Ureter (tissue), 1 donor: ENCODE measurements at places on chromosomes 2 and 18. TPM values are rescaled to one million over a fixed set of nuclear protein-coding genes. Genes with fewer than 3 reads are reported as not detected.

GRCh38 chr2:138274421-138275291 is 226.9 kb upstream of the SPOPL start:
- no peak for DNase-seq

- DNase-seq, result no peak
These were observed 37.9 kb upstream of the PKDCC start for GRCh38 chr2:42009657-42010580.

GRCh38 chr18:12933327-12933726 is 14.5 kb upstream of the SEH1L start:
- DNase-seq, result no peak

- no peak for DNase-seq
These were observed 50.4 kb upstream of the AFF3 start for GRCh38 chr2:100192825-100193224.

DNA sequence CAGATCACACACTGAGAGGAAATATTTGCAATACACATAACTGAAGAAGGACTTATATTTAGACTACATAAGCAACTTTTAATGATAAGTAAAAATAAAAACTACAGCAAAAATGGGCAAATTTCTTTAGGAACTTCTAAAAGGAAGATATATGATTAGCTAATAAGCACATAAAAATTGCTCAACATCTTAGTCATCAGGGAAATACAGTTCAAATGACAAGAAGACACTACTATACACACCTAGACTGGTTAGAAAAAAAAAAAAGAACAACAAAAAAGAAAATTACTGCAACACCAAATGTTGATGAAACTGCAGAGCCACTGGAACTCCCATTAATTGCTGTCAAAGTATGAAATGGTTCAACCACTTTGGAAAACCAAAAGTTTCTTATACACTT is 1247.5 kb upstream of the ACVR2A start:
- no peak for DNase-seq

DNA sequence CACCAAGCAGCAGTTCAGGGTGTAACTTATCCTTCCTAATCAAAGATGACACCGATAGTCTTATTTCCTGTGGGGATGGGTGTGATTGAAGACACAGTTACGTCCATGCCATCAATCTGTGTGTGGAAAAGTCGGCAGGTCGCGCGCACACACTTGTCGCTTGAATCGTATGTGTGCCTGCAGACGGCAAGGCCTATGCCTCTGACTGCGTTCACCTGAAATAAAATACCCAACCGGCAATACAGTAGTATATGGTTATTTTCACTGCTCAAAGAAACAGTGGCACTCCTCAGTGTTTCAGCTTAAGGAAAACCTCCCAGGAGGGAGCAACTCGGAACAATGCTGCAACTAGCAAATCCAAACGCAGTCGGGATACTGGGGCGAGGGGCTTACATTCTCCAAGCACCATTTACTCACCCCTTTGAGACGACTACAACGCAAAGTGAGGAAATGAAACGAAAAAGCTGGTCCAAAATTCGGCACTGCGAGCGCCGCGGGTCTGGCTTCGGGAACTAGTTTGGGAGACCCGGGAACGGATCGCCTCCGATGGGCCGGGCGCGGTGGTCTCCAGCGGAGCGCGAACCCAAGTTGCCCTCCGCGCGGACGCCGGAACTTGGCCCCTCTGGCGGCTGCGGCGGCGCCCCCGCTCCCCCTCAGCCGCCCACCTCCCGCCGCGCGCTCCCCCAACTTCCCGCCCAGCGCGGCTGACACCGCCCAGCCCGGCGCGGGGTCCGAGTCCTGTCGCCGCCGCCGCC is 675 bp downstream of the PRKD3 start:
- DNase-seq, result no peak

DNA sequence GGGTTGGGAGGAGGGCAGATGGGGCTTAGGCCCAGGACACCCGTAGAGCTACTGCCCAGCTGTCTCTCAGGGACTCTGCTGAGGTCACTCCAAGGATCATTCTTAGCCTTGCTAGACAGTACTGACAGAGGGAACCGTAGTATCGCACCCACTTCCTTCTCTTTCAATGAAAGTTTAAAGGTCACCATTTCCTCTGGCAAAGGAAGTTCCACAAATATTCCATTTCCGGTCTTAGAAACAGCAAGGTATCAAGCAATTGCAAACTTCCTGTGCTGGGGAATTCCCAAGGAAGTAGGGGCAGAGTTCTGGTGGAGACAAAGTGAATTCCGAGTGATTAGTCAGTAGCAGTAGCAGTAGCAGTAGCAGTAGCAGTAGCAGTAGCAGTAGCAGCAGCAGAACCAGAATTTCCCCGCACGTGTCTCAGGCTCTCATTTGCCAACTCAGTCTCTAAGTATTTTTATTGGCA is 24.7 kb downstream of the IL1B start:
- DNase-seq, result no peak

GRCh38 chr2:8722986-8723385 is 41.1 kb downstream of the ID2 start:
- no peak for DNase-seq

GRCh38 chr18:44729631-44730101 is 49.0 kb downstream of the SETBP1 start:
- no peak for DNase-seq

DNA sequence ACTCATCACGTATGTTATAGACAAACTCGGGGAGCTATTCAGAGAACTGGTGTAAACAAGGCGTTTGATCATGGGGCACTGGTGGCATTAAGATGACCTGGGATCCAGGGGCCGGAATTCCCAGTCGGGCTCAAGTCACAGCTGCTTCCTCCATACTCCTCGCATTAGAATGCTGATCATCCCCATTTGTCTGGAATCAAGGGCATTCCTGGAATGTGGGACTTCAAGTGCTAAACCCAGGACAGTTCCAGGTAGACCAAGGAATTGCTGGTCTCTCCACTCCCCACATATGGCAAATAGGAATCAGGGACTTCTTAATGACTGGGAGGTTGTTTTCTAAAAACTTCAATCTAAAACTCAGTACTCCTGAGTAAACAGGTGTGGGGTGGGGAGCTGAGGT is 355.7 kb upstream of the RAB6C start:
- no peak for DNase-seq

DNA sequence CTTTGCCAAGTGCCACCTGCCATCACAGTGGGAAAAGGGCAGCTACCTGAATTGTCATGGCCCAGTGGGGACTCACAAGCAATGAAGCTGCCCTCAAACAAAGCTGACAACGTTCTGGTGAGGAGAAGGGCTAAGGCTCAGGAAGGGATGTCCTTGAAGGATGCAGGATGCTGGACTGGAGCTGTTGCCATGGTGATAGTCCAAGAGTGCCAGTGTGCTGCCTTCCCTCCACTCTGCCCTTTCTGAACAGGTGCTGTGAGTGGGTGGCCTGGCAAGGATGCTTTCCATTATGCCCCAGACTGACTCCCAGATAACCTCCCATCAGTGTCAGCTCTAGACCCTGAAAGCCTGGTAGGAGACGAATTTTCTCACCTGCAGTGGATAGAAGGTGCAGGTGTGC is 137.8 kb upstream of the GYPC start:
- DNase-seq, result no peak

DNA sequence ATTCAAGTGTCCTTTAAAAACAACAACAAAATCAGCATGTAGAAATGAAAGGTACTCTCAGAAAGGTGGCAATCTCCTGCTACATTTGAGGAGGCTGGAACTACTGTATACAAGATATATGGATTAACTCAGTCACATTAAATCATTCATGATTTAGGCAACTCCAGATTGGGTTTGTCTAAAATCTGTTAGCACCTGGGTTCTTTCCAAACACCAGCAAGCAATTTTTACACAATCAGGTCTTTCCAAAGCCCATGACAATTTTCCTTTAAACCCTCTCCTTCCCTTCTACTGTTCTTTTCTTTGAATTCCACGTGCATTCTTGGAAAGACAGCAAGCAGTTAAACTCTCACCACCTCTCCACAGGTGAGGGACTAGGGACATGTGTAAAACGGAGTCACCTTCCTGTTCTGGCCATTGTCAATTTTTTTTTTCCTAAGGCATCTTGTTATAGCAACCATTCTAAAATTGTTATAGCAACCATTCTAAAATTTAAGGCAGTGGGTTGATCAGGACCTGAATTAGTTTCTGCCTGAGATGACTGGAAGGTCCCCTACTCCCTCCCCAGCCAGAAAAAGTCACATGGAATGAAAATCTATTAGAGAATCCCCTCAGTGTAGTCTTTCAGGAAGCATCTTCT is 113.9 kb downstream of the ANKRD44 start:
- no peak for DNase-seq

- DNase-seq, result no peak
These were observed 84.6 kb upstream of the CERS6 start for GRCh38 chr2:168371273-168372019.

DNA sequence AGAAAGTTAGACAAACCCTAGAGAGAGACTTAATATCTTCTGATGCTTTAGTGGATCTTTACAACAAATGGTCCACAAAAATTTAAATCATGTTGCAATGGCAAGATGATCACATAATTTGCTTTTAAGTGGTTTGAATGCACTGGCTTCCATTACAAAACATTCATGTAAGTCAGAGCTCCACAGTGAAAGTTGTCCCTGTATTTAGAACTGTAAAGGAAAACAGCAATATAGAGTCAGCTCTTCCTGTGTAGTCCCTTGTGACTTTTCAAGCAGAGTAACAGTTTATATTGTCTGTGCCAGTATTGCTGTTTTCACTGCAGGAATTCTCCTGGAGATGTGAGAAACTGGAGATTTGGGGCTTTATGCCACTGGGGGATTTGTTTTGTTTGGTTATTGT is 77.7 kb downstream of the MEIS1 start:
- DNase-seq, result no peak

DNA sequence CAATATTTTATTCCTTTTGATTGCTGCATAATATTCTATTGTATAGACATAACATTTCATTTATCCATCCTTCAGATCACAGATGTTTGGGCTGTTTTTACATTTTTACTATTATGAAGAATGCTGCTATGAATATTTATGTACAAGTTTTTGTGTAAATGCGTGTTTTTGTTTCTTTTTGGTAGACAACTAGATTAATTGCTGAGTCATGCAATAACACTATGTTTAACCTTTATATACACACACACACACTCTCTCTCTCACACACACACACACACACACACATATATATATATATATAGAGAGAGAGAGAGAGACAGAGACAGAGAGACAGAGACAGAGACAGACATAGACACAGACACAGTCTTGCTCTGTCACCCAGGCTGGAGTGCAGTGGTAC is 926.9 kb downstream of the DCC start:
- no peak for DNase-seq

DNA sequence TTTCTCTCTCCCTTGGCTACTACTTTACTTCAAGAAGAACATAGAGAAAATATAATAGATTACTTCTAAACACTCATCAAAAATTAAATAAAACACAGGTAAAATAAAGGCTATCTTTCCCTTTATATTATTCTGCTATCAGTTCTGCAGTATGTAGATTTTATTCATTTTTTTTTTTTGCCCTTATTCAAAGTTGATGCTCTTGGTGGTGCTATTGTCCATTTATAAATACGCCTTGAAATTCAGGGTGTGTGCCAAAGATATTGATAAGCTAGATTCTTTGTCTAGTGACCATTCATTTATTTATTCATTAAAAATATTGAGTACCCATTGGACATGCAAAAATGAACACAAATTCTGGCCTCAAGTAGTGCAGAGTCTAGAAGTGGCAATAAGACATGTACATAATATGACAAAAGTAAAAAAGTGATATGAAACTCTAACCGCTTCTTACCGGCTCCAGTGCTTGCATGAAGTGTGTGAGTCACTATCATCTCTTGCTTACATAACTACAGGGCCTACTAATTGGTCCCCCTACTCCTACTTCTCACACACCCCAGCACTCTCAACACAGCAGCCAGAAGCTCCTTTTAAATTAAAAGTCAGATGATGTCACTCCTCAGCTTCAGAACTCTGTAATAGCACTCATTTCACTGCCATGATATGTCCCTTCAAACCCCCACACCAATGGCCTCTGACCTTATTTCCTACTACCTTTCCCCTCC is 208.3 kb upstream of the FANCL start:
- DNase-seq, result no peak

DNA sequence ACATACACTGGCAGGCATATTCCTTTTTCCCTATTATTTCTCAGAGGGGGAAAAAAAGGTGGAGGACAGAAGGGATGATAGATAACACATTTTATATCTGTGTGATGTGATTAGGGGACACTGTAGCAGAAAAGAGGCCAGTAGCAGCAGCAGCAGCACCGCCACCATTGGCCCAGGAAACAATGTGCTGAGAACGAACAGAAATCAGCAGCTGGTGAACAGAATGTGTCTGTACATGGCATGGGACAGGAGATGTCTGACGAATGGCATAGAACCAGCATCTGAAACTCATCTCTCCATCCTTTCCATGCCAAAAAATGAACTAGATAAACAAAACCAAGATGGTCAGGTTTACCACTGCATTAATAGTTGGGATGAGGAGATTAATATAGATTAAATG is 936.1 kb upstream of the ACVR2A start:
- DNase-seq, result no peak

- no peak for DNase-seq
These were observed 165.3 kb downstream of the GALNT1 start for GRCh38 chr18:35746826-35747339.

DNA sequence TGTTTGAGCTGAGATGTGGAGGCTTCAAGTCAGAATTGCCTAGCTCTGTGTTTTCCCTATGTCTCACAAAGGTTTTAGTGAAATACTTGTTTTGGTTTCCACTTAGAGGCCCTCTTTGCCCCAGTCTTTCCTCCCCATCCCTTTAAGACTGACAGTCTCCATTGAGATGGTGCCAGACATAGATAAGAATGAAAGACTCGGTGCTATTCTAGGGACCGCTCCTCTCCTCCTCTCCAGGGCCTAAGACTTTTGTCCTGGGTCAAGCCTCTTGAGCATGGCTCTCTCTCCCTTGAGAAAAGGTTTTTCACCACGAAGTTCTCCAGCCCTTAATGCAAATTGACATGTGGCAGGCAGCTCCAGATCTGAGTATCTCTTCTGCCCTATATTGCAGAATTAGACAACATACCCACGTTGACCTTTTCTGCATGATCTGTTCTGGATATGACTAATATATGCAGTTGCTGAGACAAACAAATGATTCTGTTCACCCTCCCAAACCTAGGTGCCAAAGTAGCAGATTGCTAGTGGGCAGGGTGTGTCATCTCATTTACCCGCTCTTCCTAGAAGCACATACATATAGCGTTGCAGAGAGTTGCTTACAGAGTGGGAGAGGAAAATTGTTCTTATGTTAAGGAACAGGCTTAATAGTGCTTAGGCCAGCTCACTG is 47.5 kb upstream of the ACSL3 start:
- no peak for DNase-seq

- no peak for DNase-seq
These were observed 574.5 kb upstream of the ZEB2 start for GRCh38 chr2:145094370-145094769.

DNA sequence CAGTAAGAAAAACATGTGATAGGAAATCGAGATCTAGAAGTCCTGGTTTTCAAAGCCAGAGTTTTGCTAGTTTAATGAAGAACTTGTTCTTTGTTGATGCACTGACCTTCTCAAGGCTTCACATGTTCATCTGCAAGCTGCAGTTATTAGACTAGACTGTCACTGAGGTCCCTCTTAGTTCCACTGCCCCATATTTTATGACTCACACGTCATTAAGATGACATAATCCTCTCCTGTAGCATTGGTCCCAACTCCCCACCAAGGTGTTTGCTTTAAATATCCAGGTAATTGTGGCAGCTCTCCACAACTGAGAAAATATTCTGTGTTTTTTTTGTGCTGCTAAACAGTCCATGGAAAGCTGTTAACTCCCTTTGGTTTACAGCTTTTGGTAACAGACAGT is 149.7 kb downstream of the MREG start:
- no peak for DNase-seq

Gene PRKAG3
- not detected for total RNA-seq

Gene RAMP1
- 49.0 TPM for total RNA-seq
